ENCODE measurements at places on chromosomes 6 and 20.

GRCh38 chr20:23178806-23179205 lies 92.7 kb upstream of the CD93 start:
- DNase-seq, result no peak

- DNase-seq, result no peak
Measured at GRCh38 chr6:22343864-22344263, 47.0 kb upstream of the PRL start.

DNA sequence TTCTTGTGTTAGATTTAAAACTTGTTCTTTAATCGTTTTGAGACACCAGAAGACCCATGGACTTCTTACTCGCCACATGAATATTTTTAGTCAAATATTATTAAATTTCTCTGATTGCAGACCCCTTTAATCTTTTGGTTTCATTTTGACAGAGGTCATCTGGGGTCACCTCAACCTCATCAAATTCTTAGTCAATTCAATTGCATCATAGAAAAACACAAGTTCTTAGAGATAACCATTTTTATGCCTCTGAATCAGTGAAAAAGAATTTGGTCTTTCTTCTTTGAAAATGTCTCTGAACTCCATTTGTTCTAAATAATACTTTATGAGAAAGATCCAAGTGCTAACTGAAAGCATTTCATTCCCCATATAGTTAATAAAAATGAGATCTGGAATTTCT lies 55.2 kb upstream of the CBLN4 start:
- no peak for DNase-seq

DNA sequence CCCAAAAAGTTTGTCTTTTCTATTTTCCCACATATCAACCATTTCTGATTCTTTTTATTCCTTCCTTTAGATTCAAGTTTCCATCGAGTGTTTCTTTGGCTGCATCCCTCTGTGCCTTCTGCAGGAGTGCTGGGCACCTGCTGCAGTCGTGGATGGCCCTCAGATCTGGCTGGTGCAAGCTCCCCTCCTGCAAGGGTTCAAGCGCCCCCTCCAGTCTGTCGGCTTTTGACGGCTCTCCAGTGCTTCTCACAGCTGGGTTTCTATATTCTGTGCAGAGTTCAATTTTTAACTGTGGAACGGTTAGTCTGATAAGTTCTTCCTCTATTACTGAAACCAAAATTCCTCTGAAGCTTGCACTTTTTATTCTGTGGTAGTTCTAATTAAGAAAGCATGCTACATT lies 132.1 kb downstream of the HUS1B start:
- no peak for DNase-seq

- no peak for DNase-seq
Measured at GRCh38 chr6:122736616-122737015, 42.9 kb upstream of the FABP7 start.

- no peak for DNase-seq
Measured at GRCh38 chr6:106820412-106820852, 154.1 kb downstream of the CD24 start.

- DNase-seq, result no peak
Measured at GRCh38 chr6:107840636-107841274, 16.6 kb upstream of the SCML4 start.

DNA sequence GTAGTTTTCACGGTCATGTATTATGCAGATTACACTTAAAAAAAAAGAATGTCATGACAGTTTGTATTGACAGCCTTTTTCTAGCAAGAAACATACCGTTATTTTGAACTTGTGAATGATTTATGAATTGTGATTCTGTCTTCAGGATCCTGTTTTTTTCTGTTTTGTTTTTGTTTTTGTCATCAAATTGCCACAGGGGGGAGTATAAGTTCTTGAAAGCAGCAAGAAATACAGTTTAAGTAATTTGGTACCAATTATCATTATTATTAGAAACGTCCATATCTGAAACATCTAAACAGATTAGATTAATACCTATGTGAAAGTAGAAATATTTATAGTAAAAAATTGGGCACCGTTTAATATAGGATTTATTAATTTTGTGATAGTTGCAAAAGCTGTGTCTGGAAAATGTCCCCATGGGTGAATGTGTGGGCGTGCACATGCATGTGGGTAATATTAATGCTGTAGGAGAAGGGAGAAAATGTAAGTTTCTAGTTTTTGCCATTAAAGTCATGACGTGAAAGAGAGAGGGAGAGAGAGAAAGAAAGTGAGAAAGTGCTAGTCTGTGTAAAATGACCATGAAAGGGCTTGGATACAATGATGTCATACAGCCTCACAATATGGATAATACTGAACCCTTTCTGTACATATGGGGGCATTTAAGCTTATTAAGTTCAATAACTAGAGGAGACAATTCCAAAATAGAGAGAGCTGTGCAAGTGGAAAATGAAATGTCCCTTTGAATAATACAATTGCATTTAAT lies 9.4 kb upstream of the CCN2 start:
- no peak for DNase-seq

- DNase-seq, result no peak
Measured at GRCh38 chr6:107714104-107714503, 110.0 kb downstream of the SCML4 start.

- no peak for DNase-seq
Measured at GRCh38 chr6:150156460-150156859, 13.6 kb downstream of the PPP1R14C start.

- no peak for DNase-seq
Measured at GRCh38 chr6:146965110-146965689, 239.0 kb upstream of the STXBP5 start.

DNA sequence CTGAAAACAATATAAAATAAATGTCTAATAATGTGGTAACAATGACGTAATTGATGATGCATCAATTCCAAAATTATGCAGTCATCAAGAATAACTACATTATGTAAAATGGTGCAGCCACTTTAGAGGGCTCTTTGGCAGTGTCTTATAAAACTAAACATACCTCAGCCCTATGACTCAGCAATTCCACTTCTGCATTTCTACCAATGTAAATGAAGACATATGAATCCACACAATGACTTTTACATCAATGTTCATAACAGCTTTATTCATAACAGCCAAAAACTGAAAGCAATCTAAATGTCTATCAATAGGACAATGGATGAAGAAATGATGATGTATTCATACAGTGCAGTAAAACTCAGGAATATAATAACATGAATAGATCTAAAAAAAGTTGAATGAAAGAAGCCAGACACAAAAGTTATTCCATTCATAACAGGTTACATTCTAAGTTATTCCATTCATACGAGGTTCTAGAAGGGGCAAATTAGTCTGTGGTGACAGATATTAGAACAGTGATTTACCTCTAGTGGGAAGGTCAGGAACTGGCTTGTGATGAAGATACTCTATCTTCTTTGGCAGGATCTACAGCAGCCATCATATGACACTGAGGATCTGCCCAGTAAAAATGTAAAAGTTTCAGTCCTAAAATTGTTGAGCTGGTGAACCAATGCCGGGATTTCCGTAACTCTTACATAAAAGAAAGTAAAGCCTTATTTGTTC lies 396.1 kb downstream of the PLCB1 start:
- DNase-seq, result no peak

- no peak for DNase-seq
Measured at GRCh38 chr6:131288214-131288613, 152.9 kb downstream of the AKAP7 start.

DNA sequence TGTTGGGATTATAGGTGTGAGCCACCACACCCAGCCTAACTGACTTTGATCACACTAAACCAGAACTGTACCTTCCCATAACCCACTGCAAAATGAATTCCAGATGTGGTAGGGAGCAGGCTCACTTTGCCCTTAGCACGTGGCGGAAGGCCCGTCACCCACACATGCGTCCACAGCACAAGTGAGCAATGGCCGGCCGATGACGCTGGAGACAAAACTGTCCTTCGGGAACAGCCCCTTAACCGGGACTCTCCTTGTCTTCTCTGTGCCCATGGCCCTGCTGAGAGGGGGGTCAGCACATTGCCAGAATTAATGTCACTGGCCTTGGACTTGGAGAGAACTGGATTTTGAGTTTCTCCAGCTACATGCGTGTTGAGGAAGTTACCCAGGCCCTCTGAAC lies 107.2 kb downstream of the TOX2 start:
- DNase-seq, result peak; percentile 70

DNA sequence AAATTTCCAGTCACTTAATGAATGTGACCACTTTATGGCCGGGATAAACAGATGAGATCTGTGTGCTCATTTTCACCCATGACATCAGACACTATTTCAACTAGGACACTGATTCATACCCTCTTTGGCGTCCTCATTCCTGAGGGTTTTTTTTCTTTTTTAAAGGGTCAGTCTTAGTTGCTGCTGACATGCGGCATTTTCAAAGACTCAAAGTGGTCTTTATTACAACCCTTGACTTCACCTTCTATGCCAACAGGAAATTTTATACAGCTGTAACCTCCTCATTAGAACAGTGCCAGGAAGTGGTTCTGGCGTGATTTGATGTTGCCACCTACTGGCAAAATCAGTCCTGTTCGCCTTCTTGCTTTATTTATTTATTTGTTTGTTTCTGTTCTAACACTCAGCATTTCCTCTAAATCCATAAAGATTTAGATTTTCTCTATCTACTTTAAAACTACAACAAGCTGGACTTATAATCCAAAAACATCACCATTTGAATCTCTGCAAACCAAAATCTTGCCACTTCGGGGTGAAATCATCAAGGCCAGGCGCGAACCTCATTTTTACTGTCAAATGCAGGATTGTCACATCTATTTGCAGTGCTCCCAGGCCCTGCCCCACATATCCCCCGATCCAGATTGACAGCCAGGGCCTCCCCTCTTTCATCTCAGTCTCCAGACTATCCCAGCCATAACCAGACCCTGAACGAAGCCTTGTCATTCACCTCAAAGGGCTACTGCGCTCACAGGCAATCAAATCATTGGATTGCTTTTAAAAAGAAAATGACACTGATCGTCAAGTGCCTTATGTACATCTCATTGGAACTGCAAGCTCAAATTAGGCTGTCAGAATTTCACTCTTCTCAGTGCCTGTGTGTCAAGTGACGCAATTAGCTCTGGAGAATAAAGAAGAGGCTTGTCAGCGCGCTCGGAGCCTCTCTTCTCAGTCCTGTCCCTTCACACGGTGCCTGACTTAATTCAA lies 77.5 kb downstream of the C6orf118 start:
- no peak for DNase-seq

- DNase-seq, result no peak
Measured at GRCh38 chr20:60300374-60300773, 342.2 kb downstream of the CDH26 start.

GRCh38 chr20:46028772-46029371 lies at the start of gene SLC12A5:
SLC12A5 (plus strand) TSS chr20:46029215; CDS start chr20:46029345, 130 bp downstream.
- no peak for DNase-seq

GRCh38 chr6:156336089-156336488 lies 441.1 kb upstream of the ARID1B start:
- no peak for DNase-seq

DNA sequence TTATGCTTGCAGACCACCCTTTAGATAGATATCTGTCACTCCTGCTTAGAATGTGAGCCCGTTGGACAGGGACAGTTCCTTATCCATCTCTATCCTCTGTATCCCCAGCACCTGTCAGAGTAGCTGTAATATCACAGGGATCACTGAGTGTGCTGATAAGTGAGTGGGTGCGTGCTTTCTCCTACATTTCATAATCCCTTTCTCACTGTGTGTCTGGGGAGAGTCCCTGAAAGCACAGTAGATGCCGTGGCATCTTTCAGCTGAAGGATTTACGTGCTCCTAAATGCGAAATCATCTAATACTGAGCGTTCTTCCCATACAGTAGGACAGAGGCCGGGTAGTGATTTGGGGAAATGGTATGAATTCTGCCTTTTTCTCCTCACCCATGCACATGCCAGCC lies 198.9 kb upstream of the SASH1 start:
- no peak for DNase-seq

DNA sequence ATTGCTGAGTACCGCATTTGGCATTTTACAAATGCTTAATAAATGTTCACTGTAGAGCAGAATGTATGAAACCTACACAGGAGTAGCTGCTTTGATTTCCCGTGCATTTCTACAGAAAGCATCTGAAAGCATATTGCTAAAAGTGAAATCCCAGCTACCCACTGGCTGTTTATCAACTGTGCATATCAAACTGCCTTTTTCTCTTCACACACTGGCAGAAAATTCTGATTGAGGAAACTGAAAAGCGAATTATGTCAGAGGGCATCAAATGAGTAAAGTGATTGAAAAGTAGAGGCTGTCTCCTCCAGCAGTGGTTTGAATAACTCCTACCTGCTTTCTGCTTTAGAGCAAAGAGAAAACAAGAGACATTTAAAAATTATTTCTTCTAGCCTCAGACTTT lies 28.0 kb downstream of the STX11 start:
- DNase-seq, result no peak

DNA sequence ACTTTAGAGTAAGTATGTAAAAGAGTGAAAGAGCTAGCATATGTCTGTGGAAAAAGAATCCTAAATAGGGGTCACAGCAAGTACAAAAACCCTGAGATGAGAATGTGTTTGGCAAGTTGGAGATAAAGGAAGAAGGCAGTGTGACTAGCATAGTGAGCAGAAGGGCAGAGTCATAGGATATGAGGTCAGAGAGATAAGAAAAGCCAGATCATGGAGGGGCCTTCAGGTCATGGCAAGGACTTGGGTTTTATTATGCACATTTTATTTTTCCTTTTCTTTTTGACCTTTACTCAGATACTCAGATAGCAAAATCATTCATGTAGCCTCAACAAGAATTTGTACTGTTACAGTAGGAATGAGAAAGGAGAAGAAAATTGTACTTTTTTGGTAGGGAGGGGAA lies 138.0 kb downstream of the GJA1 start:
- no peak for DNase-seq

DNA sequence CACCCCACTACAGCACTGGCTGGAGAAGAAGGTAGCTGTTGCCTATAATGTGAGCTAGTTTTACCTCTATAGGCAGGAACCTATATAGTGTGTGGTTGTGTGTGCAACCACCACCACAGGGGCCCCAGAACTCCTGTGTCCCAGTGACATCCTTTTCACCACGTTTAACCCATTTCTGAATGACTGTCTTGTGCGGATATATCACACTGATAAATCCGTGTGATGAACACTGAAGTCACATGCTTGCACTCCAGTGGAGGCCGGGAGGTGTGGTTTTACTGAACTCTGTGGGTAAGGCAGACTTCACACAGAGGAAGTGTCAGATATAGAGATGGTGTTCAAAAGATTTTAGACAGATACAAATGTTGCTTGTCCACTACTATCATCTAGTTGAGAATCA lies 32.5 kb downstream of the SDHAF4 start:
- no peak for DNase-seq

DNA sequence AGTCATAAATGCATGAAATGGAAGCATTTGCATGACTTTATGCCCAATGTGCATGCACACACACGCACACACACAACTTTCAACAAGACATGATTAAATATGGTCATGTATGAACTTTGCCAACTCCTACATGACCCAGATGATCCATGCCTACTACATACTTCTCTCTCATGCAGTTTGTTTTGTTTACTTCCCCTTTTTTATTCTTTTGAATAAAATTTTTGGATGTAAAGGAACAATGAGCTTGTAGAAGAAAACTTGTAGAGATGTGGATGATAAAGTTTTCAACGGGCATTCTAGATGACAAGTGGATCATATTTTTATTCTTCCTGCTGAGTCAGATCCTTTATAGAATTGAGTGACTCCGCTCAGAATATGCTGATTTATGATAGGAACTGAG lies 50.8 kb upstream of the AIG1 start:
- no peak for DNase-seq

DNA sequence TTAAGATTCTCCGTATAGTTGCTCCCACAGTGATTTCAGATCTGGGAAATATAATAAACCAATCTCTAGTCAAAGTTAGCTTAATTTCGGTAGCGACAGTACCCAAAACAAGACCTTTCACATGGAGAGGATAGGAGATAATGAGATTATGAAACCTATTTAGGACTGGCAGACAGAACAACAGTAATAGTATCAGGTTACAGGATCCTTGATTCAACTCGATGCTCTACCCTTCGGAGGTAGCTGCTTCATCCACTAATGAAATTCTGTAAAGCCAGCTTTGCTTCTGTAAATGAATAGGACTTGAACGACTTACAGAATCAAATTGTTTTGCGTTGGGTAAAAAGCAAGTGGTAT lies 534 bp upstream of the AKIRIN2 start:
- DNase-seq, result no peak
